ENCODE measurements at places on chromosomes 12 and 14.

- peak; percentile 31 for DNase-seq
Measured at GRCh38 chr12:75481774-75482173, 1.2 kb downstream of the GLIPR1 start.

GRCh38 chr12:98151105-98151590 lies 364.2 kb upstream of the TMPO start:
- no peak for DNase-seq

DNA sequence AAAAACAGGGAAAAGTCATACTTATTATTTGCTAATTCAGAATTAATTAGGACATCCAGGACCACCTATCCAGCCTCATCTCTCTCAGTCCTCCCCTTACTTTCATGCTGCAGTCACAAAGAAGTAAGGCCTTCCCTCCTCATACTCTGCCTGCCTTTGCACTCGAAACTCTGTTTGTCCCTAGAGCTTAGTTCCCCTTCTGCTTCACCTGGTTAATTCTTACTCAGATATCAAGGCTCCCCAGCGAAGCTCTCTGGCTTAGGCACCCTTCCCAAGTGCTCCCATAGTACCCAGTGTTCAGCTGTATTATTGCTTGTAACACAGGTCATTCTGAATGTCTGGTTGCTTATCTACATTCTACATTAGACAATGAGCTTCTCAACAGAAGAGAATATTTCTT lies 81.3 kb downstream of the ERGIC2 start:
- DNase-seq = no peak

- DNase-seq = no peak
Measured at GRCh38 chr12:1929985-1930802, 11.7 kb upstream of the CACNA2D4 start.

- no peak for DNase-seq
Measured at GRCh38 chr12:105561546-105562198, 231.2 kb downstream of the C12orf75 start.

DNA sequence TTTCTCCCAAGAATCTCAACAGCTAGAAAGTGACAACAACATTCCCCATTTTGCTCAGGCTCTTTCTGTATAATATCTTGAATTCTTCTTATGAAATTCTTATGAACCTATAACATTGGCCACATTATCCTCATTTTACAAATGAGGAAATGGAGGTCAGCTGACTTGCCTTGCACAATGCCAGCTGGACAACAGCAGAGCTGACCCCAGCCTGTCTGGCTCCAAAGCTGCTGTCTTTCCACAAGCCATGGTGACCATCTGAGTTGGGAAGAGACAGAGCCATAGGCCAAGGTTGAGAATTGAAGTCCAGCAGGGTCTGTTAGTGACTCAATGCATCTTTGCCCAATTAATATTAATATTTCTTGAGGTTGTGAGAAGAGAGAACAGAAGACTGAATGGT lies 87.3 kb downstream of the KSR2 start:
- DNase-seq = no peak

DNA sequence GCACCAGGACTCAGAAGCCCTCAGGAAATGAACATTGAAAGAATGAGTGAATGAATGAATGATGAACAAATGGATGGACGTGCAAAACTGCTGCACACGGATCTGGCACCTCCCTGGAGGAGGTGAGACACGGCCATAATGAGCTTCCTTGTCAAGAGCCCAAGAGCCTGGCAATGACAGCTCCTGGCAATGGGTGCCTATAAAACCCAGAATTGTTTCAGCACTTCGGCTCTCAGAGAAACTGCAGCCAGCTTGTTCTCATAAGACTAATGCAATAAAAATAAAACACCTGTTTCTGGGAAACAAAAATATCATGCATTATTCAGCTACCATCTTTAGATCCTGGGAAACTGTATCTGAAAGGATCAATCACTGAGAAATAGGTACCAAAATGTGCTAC lies 200.5 kb upstream of the SFSWAP start:
- no peak for DNase-seq

DNA sequence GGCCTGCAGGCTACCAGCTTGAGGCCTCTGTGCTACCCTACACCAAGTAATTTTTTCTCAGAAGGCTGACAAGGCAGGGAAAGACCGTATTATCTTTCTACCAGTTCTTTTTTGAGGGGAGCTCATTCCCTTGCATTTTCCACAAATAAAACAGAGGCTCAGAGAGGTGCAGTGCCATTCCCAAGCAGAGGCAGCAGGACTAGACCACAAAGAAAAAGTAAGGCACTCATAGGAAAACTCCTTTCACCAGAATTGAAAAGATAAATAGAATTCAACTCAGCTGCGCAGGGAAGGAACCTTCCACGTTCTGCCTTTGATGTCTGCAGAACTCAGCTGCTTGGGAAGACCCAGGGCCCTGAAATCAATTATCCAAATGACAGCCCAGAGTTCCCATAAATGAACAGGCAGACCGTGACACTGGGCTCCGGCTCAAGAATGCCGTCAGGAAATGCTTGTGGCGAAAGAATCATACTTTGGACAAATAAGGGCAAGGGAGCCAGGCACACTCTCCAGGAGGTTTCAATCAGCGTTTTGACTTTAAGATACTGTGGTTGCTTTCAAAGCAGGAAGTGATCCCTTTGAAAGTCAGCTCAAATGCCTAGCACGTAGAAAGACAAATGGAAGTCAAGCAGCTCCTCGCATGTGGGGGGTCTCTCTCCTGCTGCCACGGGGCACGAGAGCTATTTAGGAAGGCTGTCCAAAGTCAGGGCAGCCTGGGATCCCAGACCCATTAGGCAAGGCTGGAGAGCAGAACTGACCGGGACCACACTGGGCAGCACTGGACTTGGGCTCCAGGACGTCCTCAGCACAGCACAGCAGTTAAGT lies 14.0 kb downstream of the KCTD10 start:
- DNase-seq = peak; percentile 98

- no peak for DNase-seq
Measured at GRCh38 chr12:7023114-7023513, 4.8 kb upstream of the LPCAT3 start.

DNA sequence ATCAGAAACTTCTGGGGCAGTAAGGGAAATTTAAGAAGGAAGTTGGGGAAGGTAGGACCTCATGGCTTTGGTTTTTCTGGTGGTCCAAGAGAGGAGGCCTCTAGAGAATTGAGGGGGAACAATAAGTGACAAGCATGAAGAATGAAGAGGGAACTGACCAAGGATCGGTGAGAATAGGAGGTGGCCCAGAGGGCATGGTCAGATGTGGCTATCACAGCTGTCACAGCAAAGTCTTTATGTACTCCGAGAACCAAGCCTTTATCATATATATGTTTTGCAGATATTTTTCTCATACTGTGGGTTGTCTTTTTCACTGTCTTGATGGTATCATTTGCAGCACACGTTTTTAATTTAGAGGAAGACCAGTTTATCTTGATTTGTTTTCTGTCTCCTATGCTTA lies 64.3 kb downstream of the PPP2R5C start:
- no peak for DNase-seq

GRCh38 chr14:20671597-20672283 lies 12.6 kb upstream of the RNASE4 start:
- DNase-seq = no peak

DNA sequence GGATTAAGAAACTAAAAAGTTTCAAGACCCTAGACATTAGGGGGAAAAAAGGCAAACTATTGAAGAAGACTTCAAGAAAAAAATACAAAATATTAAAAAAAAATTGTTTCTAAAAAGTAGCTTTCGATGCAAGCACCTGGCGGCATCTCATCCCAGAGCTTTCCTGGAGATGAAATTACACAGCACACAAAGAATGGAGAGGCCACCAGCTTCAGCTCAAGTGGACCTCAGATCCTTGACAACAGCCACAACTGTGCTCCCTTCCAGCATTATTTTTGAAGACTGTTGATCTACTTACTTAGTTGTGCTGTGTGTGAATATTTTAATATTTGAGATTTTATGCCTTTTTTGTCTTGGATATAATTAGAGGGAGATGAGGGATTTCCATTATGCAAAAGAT lies 479.0 kb downstream of the GLT1D1 start:
- DNase-seq = no peak

- DNase-seq = no peak
Measured at GRCh38 chr14:104393898-104394381, 185.6 kb upstream of the C14orf180 start.

DNA sequence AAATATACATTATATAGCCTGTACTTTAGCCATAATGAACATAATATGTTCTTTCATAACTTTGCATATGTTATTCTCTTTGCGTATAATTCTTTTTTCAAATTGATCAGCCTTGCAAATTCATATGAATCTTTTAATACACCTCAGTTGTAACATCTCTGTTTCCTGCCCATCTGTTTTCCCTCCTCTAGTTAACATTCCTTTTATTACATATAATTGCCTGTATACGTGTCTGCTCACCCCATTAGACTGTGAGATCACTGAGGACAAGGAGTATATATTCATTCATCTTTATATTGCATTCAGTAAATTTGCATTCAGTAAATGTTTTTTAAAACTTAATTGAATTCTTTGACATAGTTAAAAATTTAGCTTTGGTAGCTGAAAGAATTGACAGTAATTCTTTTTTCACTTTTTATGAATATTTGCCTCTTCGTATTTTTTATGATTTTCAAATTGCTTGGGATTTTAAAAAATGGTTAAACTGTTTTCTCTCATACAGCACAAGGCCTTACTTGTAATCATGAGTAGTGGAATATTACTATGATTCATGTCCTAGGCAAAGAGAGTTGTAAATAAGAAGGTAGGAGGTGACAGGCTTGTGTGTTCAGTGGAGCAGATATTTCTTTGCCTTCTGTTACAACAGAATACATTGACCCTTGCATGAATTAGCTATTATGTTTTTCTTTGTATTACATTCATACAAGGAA lies 32.8 kb upstream of the KLHL42 start:
- DNase-seq = peak; percentile 4

DNA sequence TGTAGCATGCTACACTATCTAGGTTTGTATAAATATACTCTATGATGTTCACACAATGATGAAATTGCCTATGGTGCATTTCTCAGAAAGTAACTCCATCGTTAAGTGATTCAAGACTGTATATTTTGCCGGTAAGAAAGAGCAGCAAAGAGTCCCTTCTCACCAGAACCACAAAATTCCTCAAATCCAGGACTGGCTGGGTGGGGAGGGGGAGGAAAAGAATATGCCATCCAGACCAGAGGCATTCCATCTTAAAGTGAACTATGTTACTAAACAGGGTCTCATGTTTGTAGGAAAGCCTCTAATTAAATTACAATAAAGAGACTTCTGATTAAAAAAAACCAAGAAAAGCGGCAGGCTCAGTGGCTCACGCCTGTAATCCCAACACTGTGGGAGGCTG lies 11.5 kb downstream of the UBE2N start:
- no peak for DNase-seq

GRCh38 chr14:25461780-25462179 lies 411.8 kb upstream of the STXBP6 start:
- no peak for DNase-seq

GRCh38 chr12:99383258-99383657 lies 264.3 kb upstream of the GARIN6 start:
- no peak for DNase-seq

DNA sequence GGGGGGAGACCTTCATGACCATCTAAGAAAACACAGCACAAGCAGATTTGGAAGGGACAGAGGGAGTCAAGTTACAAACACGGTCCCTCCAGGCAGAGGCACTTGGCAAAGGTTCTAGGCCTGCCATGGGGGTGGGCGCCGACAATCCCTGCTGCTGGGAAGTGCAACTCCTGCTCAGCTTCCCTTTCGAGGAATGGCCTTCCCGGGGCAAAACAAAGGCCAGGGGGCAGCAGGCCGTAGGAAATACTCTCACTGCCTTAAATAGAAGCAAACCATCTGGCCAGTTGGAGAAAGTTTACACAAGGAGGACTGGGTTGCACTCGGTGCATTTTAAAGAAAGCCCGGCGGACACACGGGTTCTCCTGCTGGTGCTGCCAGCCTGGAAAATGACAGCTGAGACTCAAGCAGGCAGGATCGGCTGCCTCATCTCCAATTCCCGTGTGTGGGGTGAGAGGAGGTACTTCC lies 65.8 kb downstream of the ITPK1 start:
- DNase-seq = peak; percentile 44

GRCh38 chr12:51391283-51392123 lies at the start of gene GALNT6:
TSS of gene GALNT6 (minus strand) at chr12:51391406. CDS start at chr12:51379781, 11,625 bp downstream.
- DNase-seq = no peak

GRCh38 chr14:102330806-102331205 lies 11.3 kb downstream of the ZNF839 start:
- DNase-seq = no peak

- DNase-seq = no peak
Measured at GRCh38 chr14:89479802-89480201, 62.8 kb upstream of the FOXN3 start.

- no peak for DNase-seq
Measured at GRCh38 chr14:68384881-68385280, 408.0 kb downstream of the ZFP36L1 start.

DNA sequence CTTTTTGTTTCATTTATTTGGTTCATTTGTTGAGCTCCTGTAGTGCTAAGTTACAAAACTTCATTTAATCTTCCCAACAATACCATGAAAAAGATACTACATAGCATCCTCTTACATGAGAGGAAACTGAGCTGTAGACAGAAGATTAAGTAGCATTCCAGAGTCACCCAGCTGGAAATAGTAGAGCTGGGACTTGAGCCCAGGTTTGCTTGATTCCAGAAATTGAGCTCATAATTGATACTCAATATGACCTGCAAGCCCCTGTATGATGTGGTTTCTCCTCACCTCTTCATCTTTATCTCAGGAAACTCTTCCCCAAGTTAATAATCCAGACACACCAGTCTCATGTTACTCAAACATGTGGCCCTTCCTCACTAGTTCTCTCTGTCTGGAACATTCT lies 87.0 kb upstream of the DAAM1 start:
- DNase-seq = no peak

DNA sequence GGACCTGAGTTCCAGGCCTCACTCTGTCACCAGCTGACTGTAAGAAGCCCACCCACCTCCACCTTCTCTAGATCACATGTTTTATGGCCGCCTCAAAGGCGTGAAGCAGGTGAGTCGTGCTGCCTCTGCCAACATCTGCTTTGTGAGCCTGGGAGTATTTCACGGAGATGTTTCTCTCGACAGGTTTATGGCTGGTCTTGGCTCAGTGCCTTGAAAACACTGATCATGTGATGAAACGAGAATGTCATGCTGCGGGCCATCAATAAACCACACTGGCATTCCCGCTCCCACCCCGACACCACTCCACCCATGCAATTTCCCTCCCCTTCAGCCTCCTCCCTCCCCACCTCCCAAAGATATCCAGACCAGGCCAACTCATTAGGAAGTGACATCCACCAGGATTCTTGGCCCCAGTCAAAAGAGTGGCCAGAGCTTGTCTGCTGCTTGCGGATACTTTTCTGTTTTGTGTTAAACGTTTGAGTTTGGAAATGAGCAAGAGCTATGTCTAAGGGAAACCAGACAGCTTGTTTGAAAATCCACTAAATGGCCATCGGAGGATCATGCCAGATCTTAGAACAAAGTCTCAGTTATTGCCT lies 53.8 kb upstream of the NTF3 start:
- peak; percentile 50 for DNase-seq

- DNase-seq = peak; percentile 78
Measured at GRCh38 chr14:92728759-92729364, 19.6 kb downstream of the LGMN start.

- no peak for DNase-seq
Measured at GRCh38 chr12:810671-811415, 58.5 kb downstream of the WNK1 start.

- DNase-seq = no peak
Measured at GRCh38 chr12:101902641-101903040, 25.3 kb downstream of the DRAM1 start.

- no peak for DNase-seq
Measured at GRCh38 chr14:59332727-59333126, 132.5 kb downstream of the GPR135 start.

GRCh38 chr14:65446159-65446558 lies 33.6 kb downstream of the FUT8 start:
- no peak for DNase-seq

GRCh38 chr12:109753054-109753401 lies 39.4 kb downstream of the FAM222A start:
- no peak for DNase-seq

All from myocyte (in vitro differentiated cells).